ENCODE measurements at places on chromosomes 6 and 20.

DNA sequence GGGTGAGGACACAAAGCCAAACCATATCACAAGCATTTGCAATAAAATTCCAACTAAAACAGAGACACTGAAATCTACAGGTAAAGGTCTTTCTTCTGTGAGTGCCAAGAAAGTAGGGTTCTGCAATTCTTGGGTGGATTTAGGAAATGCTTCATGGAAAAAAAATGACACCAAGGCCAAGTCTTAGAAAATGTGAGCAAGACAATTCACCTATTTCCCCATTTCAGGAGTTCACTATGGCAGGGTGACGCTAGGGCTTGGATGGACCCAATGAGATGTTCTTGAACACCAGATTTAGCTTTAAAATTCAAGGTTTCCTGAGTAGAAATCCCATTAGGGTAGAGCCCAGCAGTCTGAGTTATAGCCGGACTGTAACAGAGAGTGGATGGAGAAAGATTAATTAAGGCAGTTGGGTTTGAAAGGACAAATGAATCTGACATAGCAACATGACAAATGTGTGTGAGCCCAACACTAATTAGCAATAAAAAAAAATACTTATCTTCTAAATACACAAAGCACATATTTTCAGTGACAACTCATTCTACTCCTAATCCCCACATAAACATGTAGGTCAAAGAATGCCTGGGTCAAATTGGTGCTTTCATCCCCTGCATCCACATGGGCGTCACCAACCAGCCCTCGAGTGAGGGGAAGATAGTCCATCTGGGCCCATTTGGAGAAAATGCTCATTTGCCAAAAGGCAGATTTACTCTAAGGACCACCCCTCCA is 180.4 kb upstream of the JARID2 start:
- no peak for DNase-seq

DNA sequence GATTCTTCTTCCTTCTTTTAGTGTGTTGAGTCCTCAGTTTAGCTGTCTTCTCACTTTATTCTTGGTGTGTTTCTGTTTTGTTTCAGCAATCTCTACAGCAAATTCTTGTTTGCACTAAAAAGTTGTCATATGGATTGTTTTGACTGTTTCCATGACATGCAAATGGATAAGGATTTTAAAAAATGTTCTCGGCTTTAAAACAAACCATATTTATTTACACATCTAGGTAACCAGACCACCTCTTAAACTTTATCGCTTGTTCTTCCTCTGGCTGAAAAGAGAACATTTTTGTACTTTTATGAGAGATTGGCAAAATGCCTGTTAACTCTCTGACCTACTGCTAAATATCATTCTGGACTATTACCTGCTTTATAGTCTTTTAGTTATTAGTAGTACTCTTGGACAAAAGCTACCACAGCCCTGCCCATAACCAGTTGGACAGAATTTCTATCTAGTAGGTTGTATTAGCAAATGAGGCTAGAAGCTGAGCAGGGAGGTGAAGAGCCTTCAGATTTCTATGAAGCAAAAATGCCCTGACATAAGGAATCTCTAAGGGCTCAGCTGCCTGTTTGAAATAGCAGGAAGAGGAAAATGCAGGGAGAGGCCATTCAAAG is 268.3 kb downstream of the CD109 start:
- no peak for DNase-seq

- no peak for DNase-seq
Observed at GRCh38 chr6:57102976-57103375, 13.0 kb downstream of the ZNF451 start.

- DNase-seq: no peak
Observed at GRCh38 chr20:40938020-40938419, 90.6 kb upstream of the TOP1 start.

DNA sequence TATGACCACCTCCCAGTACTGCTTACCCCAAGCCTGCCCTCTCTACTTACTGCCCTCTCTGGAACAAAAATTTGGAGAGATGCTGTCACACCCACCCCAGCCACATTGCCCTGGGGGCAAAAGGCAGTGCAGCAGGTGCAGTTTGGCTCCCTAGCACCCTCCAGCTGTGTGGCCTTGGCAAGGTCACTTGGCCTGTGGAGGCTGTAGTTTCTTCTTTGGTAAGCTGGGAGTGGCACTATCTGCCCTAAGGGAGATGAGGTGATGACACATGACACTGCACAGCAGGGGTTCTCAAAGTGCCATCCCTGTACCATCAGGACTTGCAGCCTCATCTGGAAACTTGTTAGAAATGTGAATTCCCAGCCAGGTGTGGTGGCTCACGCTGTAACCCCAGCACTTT is 44.8 kb downstream of the TAF8 start:
- peak; percentile 73 for DNase-seq

DNA sequence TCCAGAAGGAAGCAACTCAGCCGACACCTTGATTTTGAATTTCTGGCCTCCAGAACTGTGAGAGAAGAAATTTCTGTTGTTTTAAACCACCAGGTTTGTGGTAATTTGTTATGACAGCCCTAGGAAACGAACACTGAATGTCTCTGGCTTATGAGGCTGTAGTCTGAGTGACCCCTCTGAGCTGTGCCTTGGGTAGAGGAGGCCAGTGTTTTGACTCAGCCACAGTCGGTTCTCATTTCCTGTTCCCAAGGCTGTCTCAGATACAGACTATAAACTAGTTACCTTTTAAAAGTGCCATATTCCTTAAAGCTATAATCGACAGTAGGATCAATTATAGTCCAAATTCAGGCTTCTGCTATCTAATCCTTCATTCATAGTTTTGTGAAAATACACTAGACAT is 391.2 kb upstream of the MAP3K7 start:
- no peak for DNase-seq

DNA sequence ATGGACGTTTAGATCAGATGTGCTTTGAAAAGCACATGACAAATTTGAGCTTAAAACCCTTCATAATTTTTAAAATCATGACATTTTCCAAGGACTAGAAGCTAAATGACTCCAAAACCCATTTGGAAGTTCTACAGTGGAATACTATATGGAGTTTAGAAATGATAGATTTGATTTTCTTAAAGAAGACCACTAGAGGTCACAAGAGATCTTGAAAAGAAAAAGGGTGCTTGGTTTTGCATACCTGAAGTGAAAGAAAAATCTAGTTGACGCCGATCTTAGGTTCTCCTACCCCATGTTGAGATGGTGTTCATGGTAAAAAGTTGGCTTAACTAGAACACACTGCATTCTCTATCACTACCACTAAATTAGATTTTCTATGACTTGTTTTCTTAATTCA is 31.5 kb downstream of the CFAP61 start:
- peak; percentile 25 for DNase-seq

- DNase-seq: no peak
Observed at GRCh38 chr20:10665791-10666190, 8.0 kb downstream of the JAG1 start.

DNA sequence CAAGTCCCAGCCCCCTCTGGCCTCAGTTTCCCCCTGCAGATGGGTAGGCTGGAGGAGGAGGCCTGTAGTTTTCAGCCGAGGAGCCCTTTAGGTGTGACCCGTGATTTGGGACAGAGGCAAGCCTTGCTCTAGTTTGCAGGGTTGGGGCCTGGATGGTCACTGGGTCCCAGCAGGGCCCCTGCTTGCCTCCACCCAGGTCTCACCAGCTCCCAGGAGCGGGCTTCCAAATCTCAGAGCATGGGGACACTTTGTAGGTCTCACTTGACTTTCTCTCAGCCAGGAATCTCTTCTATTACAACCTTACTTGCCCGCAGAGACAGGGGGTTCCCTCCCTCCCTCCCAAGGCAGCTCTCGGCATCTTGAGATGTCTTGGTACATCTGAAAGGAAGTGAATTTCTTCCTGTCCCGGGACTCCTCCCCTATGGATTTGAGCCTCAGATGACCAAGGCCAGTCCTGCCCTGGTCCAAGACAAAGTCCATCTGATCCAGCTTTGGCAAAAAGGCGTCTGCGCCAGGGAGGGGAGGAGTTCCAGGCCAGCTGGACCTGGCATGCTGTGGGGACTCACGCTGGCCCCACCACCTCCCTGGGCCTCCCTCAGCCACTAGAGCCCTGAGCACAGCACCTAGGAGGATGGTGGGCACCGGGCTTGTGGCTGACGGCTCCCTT is 47.4 kb downstream of the SRC start:
- no peak for DNase-seq

GRCh38 chr6:133092771-133093170 is 148.4 kb upstream of the EYA4 start:
- peak; percentile 8 for DNase-seq

- no peak for DNase-seq
Observed at GRCh38 chr20:59443550-59443949, 143.1 kb downstream of the EDN3 start.

DNA sequence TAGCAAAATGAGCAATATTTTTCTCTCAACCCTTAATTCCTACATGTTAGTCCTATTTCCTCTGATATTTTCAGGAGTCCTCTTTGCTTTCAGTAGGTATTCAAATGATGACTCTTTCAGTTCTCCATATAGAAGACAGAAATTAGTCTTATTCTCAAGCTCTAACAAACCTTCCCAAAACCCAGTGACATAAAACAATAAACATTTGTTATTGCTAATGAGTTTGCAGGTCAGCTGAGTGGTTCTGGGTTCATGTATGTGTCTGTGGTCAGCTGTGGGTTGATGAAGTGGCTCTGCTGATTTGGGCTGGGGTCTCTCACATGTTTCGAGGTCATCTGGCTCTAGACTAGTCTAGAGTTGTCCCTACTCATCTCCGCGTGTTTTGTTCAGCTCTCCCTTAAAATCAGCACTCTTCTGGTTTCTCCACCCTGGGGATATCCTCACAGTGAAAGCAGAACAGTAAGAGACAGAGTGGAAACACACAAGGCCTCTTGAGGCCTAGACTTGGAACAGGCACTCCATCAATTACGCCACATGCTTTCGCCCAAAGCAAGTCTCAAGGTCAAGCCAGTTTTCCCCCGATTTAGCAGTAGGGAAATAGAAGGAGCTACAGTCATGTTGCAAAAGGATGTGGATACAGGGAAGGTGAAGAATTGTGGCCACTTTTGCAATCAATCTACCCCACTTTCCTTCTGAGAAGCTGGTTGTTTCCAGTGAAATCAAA is 273.0 kb downstream of the PLCB1 start:
- no peak for DNase-seq

DNA sequence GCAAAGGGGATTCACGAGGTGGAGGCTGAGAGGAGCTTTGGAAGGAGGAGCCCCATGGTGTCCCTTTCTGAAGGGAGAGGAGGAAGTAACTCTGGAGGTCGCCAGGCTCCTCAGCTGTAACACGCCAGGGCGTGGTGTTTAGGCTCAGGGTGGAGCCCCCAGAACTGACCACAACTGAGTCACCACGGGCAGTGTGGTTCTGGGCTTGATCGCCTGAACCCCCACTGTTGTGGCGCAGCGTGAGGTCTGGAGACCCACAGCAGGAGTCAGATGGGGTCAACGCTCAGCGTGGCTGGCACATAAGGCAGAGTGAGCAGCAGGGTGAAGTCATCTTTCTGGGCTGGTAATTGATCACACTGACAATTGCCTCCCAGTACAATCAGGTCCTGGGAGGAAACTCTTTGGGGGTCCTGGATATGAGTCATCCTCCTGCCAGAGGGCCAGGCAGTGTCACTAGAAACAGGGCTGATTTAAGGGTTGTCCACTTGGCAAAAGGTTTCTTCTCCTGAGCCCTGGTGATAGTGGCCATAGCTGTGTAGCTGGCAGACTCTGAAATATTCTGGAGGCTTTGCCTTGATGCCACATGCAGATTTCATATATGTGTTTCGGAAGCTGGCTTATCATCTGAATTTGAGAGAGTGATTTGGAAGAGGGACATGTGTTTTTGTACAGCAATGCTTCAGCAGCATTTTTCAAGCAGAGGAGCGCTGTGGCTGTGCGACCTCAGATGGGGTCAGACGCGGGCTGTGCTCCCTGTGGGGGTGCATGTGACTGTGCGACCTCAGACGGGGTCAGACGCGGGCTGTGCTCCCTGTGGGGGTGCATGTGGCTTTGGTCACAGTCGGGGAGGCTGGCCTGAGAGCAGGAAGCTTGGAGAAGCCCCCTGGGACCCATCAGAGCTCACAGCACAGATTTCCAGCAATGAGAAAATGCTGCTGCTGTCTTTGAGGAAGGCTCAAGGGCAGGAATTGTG is 50.0 kb downstream of the SYNJ2 start:
- no peak for DNase-seq

DNA sequence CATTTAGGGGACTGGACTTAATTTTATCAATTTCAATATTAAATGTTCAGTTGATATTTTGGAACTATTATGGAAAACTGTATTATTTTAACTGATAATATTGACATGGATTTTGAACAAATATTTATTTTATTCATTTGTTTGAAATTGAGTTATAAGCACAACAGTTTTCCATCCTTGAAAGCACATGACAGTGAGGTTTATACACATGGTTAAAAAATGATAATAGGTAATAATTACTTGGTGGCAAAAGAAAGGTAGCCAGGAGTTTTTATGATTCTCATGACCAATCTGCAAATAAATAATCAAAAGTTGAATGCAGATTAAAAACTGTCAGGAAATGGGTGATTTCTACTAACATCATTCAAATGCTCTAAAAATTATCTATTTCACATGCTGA is 113.6 kb downstream of the C6orf58 start:
- no peak for DNase-seq

DNA sequence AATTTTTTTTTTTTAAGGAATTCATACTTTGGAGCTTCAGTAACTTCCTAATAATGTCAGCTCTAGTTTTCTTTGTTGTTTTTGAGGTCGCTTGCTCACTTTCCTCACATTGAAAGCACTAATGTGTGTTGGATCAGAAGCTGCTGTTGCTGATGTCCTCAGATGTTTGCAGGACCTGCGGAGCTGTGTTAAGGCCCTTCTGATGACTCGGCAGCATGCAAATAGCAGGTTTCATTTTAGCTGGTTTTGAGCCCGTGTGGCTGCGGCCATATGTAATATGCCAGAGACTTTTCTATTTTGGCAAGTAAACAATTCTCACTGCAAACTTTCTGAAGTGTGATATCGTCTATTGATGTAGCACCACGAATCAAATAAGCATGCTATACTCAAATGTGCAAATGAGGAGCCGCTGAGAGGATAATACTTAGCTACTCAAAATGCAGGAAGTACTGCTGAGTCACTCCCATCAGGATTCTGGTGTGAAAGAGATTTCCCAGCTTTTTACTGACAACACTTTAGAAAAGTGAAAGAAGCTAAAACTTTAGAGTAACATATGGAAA is 187.8 kb downstream of the SASH1 start:
- peak; percentile 61 for DNase-seq

DNA sequence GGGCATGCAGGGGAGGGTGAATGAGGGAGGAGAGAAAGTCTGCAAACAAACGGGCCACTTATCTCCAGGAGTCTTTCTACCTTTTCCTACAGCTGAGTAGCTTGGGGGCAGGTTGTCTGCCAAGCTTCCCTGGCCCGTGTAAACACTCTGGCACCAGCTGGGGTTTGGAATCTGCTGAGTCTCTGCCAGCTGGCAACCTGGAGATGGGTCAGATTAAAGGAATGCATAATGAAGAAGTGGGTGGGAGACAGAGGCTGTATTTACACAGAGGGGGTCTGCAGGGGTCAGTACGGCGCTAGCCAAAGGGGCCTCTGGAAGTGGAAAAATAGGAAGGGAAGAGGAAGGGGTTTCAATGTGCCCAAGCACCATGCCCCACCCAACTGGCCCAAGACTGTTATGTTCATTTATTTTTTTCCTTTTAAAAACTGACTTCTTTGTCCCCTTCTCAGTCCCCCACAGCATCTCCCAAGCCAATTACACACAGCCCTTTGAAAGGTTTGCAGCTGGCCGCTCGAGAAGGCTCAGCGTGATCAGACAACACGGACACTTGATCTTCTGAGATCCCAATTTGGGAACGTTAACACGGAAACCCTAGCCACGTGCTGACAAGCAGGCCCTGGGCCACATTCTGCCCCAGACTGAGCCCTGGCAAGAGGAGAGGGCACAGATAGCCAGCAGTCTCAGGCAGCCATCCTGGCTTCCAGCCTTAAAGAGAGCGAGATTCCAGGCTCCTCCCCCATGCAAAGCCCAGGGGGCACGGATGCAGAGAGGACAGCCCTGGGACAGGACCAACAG is 25.2 kb downstream of the TRAM2 start:
- peak; percentile 54 for DNase-seq

Data from RPMI8226 (cell line).